ENCODE measurements at places on chromosomes 12 and 14.

DNA sequence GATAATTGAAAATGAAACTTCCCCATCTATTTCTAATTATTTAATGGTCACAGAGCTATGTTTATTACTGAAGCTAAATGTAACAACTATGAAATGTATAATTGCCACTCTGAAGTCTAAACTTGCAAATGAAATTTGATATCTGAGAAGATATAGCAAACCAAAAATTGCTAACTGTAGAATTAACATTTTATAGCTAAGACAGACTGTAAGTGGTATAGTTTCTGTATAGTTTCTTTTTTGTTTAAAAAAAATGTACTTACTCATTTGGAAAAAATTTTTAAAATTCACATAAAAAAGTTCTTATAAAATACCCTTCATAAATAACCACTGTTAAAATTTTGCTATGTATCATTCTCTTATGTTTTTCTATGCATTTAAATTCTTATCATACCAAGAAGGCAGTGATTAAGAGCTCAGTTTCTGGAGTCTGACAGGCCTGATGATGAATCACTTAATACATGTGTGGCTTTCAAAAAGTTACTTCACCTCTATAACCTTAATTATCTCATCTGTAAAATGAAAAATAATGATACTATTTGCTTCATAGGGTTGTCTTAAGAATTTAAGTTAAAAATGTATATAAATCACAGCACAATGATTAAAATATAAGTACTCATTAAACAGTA, 214.7 kb upstream of the GARIN2 start:
- no peak for DNase-seq

DNA sequence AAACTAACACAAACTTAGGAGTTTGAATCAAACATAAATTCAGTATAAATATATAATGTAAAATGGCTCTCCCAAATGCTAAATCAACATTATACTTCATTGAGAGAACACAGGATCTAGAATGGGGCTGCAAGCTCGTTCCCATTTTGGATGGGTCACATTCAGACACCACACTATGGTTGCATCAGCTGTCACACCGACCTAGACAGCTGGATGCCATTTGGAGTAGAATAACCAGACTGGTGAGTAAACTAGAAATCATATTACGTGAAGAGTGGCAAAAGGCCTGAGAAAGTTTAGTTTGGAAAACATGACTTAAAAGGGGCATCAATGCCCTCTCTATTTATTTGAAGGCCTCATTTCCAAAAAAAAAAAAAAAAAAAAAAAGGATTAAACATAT, 430.4 kb downstream of the NPAS3 start:
- DNase-seq, result no peak

DNA sequence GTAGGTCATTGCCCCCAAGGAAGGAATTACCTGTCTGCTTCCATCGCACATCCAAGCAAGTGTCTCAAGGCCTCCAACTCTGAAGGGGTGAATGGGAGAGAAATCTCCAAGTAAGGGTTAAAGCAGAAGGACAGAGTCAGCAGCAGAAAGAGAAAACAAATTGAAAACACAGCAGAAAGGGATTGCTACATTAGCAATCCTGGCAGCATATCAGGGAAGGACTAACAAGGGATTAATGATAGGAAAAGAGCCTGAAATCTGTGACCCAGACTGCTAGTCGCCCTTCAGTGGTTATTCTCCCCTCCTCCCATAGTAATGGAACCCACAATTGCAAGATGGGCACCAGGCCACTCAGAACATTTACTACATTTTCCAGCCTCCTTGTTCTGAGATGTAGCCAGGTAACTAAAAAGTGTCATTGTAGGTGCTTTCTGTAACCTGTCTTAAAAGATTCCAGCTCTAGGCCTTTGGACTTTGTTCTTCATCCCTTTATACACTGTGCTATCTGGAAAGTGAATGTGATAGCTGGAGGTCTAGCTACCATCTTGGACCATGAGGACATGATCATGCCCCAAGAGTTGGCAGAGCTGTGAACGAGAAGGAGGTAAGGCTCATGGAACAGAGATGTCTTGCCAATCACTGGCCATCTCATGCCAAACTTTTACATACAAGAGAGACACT, 36.0 kb downstream of the MAP3K9 start:
- no peak for DNase-seq

DNA sequence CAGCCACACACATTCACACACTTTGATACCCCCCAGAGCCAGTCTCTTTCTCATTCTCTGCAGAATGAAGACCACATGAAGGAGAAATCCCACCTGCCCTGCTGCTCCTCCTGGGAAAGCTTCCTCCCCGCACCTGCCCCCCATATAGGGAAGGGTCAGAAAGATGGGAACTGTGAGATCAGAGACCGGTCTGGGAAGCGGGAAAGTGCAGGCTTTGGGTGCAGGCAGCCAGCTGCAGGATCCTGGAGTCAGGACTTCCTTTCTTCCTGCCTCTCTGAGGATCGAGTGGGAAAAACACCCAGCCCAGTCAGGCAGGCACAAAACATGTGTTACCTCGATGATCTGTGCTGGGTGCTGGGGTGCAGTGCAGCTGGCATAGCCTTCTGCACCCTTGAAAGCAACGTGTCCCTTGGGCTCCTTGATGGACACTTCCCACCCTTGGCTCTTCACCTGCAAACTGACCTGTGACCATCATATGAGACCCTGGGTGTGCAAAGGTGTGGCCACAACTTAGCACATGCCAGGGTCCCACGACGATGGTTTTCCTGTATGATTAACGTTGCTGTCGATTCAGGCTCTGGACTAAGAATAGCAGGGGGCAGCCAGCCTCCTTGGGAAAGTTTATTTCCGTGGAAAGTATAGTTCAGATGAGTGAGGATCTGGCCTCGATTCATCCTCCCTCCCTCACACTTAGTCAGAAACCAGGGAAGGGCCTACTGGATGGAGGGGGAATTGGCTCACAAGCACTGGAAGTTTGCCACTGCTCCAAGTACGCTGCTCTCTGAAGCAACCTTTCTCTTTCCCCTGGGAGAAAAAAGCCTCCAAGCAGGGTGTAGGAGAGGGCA, 105.4 kb upstream of the MED13L start:
- DNase-seq, result no peak

DNA sequence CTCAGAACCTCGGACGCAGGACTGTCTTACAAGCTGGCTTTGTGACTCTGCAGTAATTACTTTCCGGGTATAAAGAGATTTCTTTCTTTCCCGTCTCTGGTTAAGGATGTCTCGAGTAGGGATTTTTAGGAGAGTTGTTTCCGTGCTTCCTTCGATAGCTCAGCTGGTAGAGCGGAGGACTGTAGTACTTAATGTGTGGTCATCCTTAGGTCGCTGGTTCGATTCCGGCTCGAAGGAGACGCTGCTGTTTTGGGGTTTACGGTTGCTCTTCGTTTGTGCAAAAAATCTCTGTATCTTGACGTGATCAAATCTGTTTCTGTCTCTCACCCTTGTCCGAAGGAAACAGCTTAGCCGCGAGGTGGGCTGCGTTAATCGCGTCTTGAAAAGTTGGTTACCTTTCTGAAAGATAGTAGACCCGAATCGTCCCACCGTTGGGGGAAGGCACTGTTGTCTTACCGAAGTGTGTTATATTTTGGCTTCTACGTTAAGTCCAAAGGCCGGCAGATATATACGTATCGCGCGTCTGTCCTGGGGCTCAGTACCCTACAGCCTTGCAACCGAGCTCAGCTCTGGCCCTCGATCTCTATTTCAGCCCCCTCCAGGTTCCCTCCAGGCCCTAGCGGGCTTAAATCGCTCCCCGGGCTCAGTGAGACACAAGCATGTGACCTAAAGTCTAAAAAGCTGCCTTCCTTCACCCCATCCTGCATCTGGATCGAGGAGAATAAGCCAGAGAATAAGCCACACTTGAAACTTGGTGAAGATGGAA, 1.1 kb upstream of the RNASE4 start:
- DNase-seq, result peak; percentile 91

All from CD4-positive, alpha-beta T cell treated with Interleukin-17A for 1 hour (primary cell).